ENCODE measurements at places on chromosomes 12 and 14.

- no peak for DNase-seq
These were observed 71.9 kb upstream of the NCOR2 start for GRCh38 chr12:124639122-124639806.

DNA sequence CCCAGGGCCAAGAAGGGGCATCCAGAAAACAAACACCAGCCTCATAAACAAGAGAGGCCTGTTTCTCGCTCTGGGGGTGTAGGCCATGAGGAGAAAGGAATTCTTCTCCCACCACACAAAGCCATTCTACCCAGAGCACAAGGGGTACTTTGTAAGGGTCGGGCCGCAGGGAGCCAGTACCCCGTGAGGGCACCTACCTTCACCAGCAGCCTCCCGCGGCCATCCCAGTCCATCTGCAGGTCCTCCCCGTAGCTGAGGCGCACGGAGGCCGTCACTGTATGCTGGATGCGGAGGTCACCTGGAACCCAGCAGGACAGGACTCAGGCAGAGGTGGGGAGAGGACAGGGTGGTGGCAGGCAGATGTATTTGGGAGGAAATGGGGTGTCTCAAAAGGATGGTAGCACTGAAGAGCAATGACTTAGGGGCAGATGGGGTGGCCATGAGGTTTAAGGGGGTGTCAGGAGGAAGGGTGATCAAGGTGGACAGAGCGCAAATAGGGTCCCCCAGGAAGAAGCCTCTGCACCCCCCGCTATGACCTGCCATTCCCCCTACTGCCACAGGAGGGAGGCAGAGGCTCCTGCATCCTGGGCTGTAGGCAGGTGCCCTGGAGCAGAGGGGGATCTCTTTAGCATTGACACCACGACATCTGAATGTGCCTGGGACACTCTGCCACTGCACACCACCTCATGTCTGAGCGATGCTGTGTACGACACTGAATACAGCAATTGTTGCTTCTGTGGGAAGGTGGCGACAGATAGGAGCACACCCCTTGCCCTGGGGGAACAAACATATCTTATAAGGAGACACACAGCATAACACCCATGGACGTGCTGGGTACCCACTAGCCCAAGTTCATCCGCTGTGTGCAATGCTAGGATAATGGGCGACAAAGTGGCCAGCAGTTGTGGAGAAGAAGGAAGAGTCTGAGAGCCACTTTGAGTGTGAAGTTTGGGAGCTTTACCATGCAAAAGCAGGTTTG, 61.4 kb downstream of the VWF start:
- DNase-seq: no peak

DNA sequence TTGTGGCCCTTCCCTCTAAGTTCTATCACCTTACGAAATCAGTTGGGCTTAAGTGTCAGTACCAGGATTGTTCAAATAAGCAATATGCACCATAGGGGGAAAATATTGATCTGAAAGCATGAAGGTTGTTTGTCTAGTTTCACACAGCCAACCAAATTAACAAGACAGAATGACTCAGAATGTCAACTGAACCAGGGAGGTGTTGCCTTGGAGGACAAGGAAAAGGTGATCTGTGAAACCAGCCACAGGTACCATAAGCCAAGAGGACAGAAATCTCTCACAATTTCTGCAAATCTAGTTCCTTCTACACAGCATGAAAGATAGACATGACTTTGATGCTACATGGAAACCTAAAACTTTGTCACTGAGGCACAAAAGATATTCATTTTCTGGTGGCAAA, 297.9 kb downstream of the BCL11B start:
- no peak for DNase-seq

- no peak for DNase-seq
These were observed 246.2 kb downstream of the C12orf42 start for GRCh38 chr12:103249607-103250006.

All from HFFc6 (cell line).